ENCODE measurements at places on chromosomes 11 and 22.

- no peak for DNase-seq
Observed at GRCh38 chr11:45560913-45561281, 104.5 kb downstream of the CHST1 start.

DNA sequence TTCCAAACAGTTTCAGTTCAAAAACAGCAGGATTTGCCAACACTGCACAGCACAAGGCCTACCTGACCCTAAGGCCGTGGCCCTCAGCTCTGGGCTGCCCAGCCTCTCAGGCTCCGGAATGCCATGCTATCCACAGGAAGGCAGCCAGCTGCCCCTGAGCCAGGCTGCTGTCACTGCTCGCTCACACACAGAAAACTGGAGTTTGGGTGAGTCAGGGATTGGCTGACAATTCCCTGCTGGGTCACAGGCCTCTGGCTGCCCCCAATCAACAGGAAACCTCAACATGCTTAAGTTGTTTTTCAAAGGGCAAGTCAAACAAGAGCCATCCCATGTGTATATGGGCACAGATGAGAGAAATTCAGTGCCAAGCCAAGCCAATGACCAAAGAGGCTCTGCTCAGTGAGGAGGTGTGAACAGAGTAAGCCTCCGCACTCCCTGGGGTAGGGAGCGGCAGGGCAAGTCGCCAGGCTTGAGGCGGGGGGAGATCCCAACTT lies 50.2 kb downstream of the RPL27A start:
- peak; percentile 85 for DNase-seq

DNA sequence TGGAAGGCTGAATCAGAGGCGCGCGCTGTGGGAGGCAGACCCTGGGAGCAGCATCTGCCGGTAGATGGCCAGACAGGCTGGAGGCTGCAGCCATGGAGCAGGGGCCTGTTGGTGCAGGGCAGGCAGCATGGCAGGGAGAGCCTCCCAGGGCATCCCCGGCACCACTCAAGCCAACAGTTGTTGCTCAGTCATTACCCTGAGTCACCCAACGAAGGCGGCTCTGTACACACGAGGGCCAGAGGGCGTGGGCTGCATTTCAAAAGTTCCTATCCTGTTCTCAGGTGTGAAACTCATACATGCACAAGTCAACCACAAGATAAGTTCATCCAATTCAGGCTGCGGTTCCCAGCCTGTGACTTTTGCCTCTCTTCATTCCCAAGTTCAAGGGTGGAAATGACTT lies 2.6 kb downstream of the ANO1 start:
- no peak for DNase-seq

- DNase-seq: no peak
Observed at GRCh38 chr11:70242885-70243284, 27.6 kb upstream of the PPFIA1 start.

- no peak for DNase-seq
Observed at GRCh38 chr11:18521122-18521521, 5.6 kb downstream of the TSG101 start.

DNA sequence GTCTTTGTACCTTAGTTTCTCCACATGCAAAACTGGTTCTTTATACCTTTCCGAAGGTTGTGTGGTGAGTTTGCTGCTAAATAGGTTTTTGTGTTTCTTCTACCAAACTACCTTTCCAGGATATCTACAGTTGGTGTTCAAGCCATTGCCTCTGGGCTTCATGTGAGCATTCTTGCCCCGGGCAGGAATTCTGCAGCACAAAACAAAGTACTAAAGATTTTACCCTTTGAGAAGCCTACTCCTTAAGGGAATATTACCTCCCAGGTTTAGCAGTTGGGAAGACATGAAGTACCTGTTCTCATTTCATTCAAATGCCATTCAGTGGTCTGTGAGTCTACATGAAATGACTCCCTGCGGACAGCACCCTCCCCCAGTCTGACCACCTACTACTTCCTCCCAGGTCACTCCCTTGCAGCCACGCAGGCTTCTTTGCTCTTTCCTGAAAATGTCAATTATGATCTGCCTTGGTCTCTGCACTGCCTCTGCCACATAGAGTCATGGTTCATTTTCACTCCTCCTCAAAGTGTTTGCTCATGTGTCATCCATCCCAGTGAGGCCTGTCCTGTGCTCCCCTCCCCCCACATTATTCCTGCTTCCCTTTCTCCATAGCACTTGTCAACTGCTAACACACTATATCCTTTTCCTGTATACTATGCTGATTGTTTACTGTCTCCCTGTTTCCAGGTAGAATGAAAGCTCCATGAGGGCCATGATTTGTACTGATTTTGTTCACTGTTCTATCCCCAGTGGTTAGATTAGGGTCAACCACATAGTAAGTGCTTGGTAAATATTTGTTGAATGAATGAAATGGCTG lies 36.9 kb downstream of the PACS1 start:
- peak; percentile 46 for DNase-seq

DNA sequence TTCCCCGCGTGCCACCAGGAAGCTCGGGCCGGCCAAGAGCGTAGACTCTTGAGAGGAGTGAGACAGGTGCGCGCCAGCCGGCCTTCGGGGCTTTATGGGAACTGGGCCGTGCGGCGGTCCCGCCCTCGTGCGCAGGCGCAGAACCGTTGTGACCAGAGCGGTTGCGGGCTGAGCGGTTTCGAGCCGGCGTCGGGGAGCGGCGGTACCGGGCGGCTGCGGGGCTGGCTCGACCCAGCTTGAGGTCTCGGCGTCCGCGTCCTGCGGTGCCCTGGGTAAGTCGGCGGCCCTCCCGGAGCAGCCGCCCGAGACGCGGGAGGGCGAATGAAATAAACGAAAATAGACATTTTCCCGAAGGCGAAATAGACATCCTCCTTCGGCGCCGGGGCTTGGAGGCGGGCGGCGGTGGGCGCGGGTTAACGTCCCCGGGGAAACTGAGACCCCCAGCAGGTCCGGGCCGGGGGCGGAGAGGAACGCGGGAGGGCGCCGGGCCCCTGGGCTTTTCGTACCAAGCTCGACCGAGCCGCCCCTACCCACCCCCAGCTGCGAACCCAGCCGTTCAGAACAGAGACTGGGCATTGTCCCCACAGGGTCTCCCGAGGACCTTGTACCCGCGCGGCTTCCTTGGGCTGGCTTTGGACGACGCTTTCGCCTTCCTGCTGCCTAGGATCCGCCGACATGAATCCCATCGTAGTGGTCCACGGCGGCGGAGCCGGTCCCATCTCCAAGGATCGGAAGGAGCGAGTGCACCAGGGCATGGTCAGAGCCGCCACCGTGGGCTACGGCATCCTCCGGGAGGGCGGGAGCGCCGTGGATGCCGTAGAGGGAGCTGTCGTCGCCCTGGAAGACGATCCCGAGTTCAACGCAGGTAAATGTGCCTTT lies at the start of gene ASRGL1:
TSS of gene ASRGL1 (plus strand) at position 146 of the 879 bp plus-strand sequence. CDS start at position 676, 530 bp downstream.
- peak; percentile 22 for DNase-seq

GRCh38 chr22:50479721-50480120 lies 1.6 kb upstream of the ADM2 start:
- no peak for DNase-seq

- DNase-seq: peak; percentile 47
Observed at GRCh38 chr11:106304274-106304673, 226.8 kb downstream of the AASDHPPT start.

DNA sequence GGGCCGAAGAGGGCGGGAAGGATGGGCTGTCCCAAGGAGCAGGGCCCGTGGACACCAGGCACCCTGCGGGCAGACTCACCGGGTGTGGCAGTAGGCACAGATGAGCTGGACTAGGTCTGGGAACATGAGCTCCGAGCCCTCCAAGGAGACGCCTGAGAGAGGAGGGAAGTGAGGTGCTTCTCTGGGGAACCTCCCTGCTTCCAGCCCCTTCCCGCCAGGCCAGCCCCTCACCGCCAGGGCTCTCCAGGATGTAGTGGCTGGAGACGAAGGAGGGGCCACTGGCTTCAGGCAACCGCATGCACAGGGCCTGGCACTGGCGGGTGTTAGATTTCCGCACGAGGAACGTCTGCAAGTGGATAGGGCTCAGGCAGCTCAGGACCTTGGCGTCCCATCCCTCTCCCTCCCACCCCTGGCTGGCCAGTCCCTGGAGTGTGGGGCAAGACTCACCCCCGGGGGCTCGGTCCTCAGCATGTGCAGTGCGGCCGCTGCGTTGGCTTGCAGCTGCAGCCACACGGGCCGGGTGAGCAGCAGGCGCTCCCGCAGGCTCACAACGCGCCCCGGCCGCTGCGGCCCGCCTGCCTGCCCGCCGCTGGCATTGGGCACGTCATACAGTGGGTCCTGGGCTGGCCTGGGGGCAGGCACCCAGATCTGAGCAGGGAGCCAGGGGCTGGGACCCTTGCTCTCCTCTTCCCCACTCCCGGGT lies 552 bp downstream of the RIN1 start:
- DNase-seq: peak; percentile 69

- no peak for DNase-seq
Observed at GRCh38 chr22:30556388-30556787, 9.8 kb upstream of the SEC14L6 start.

DNA sequence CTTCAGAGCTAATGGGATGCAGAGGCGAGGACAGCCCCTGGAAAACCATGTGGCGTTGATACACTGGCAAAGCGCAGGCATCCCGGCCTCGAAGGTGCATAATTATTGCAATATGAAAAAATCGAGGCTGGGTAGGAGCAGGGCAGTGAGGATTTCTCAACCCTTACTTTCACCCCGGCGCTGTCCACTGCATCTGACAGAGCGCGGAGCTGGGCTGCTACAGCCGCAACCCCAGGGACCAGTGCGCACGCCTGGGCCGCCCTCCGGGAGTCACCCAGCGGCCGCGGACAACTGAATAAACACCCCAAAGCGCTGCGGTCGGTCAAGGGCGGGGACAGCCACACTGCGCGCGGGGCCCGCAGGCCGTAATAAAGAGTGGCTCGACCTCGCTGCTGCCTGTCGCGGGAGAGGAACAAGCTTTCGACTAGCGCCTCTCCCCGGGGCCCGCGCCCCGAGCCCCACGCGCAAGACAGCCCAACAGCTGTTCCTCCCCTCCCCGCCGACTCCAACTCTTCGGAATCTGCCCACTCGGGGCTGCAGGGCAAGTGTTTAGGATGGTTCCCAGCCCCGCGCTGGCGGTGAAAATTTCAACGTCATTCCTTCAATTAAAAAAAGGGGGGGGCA lies 3.6 kb upstream of the WT1 start:
- DNase-seq: no peak

GRCh38 chr11:13205486-13205885 lies 72.1 kb upstream of the BMAL1 start:
- no peak for DNase-seq

- DNase-seq: peak; percentile 13
Observed at GRCh38 chr11:80727315-80727714, 1286.5 kb upstream of the TENM4 start.

- no peak for DNase-seq
Observed at GRCh38 chr22:20107471-20107901, 8.4 kb upstream of the RANBP1 start.

GRCh38 chr11:122750049-122750448 lies 88.3 kb upstream of the CRTAM start:
- no peak for DNase-seq

- DNase-seq: no peak
Observed at GRCh38 chr11:1459219-1459575, 27.4 kb downstream of the MOB2 start.

- DNase-seq: no peak
Observed at GRCh38 chr11:5279471-5280090, 9.8 kb upstream of the HBE1 start.

DNA sequence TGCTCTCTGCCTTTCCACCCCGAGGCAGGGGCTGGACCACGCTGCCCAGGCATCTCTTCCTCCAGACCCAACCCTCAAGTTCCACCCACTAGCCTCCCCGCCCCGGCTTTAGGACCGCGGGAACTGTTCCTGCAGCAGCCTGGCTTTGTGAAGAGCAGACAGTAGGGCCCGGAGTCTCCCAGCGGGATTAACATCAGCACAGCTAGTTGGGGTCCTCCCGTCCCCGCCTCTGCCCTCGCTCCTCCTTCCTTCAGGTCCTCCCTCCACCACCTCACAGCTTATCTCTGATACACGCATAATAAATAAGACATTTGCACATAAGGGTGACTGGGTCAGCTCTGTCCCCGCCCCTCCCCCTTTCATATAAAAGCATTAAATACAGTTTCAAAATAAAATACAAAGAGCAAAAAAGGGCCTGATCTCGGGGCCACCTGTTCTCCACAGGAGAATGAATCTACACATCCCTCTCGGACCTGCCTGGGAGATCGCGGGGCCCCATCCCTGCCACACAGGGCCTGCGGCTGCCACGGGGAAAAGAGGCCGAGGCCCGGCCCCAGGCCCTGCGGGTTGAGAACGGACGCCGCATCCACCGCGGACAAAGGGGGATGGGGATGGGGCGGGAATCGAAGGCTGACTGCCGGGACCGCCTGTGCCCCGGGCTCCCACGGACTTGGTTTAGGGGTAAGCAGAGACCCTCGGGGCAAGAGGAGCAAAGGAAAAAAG lies 6.5 kb downstream of the ZFTA start:
- no peak for DNase-seq

DNA sequence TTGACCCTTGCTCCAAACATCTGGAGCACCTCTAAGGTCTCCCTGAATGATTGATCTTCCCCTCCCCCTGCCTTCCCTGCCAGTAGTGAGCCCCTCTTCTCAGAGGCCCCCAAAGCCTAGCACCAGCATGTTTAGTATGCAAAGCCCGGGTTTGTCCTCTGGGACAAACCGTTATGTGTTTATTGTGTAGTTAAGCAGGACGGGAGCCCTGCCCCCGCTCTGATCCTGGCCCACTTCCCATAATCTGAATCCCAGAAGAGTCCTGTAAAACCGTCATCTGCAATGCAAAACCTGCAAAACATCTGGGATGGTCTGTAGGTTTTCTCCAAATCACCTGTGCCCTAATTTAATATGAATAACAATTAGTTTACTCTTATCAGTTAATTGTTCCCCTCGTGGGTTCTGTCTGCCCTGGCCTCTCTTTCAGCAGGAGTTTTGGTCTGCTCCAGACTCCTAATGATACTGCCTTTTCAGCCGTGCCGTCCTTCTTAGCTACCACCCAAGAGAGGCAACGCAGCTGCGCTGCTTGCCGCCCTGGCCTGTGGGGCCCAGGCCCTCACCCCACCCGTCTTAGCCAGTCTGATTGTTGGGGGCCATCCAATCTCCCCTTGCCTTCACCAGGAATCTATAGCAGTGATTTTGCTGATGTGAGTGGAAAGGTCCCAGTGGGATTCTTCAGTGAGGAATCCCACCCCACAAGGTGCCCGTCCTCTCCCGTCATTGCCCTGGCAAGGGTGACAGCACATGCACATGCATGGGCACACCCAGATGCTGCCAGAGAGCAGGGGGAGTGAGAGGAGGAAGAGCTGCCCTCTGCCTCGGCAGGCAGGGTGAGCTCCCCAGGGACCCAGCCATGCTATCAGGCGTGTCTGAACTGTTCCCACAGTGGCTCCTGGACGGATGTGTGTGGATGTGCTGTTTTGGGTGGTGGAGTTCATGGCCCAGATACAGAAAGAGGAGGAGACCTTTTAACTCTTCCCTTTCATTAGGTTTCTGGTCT lies 3.0 kb upstream of the B3GAT1 start:
- DNase-seq: no peak

DNA sequence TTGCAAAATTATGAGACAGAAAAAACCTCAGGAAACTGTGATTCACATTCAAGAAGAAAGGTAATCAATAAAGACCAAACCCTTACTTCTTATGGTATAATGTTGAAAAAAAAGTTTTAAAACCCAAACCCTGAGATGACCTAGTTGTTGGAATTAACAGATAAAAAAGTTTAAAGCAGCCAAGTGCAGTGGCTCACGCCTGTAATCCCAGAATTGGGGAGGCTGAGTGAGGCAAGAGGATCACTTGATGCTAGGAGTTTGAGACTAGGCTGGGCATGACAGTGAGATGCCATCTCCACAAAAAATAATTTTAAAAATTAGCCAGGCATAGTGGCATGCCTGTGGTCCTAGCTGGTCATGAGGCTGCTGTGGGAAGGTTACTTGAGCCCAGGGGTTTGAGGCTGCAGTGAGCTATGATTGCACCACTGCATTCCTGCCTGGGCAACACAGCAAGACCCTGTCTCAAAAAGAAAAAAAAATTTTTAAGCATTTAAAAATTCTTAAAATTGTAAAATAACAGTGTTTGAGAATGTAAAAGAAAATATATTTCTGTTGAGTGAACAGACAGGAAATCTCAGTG lies 85.1 kb downstream of the EFCAB6 start:
- DNase-seq: no peak
